Stimulated activated CD8-positive, alpha-beta memory T cell treated with anti-CD3 and anti-CD28 coated beads, Interleukin-15, amount 100 ng/mL, for 1 hour (primary cell): ENCODE measurements at places on chromosomes 16 and 17.

GRCh38 chr17:31856750-31857149 lies 2.3 kb downstream of the COPRS start:
- no peak for DNase-seq

DNA sequence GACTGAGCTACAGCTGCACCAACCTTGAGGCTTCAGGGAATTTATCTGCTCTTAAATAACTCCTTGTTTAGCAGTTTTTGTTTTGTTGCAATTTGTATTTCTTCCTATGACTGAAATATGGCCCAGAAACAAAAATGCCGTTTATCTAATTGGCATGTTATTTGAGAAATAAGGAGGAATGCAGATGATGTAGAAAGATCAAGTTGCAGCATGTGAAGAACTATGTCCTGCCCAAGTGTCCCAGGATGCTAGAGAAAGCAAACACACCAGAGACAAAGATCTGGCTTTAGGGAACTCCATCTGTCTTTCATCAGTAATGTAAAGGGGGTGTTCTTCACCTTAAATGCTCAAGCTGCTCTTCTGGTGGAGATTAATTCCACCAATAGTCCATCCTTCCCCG lies 29.7 kb downstream of the USP31 start:
- DNase-seq, result no peak

- DNase-seq, result no peak
Observed at GRCh38 chr16:46954562-46954961, 18.9 kb downstream of the DNAJA2 start.

- DNase-seq, result no peak
Observed at GRCh38 chr16:12321311-12321842, 344.8 kb downstream of the SNX29 start.

DNA sequence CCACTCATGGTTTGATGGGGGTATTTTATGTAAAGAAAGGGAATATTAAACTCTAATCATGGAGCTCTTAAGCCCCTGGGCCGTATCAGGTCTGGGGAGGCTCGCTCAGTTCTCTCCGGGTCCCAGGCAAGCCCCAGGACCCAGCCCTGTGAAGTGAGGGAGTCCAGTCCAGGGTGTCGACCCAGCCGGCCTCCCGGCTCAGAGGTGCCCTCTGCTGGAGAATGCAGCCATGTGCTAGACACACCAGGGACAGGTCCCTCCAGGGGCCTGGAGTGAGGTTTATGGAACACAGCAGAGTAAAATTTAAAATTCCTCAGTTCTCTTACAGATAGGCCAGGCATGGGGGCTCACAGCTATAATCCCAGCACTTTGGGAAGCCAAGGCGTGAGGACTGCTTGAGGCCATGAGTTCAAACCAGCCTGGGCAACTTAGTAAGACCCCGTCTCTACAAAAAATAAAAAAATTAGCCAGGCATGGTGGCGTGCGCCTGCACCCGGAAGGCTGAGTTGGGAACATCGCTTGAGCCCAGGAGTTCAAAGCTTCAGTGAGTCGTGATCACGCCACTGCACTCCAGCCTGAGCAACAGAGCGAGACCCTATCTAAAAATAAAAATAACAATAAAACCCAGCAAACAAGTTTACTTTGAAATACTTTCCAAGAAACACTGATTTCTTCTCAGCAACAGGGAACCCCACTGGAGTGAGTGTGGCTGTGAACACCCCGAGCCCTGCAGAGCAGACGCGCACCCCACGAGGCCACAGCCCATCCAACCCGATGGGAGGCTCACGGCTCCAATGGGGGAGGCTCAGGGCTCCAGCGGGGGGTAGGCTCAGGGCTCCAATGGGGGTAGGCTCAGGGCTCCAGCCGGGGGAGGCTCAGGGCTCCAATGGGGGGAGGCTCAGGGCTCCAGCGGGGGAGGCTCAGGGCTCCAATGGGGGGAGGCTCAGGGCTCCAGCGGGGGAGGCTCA lies 72.2 kb downstream of the ZNF778 start:
- DNase-seq, result peak; percentile 54

- DNase-seq, result no peak
Observed at GRCh38 chr16:81693744-81694303, 85.3 kb upstream of the PLCG2 start.

DNA sequence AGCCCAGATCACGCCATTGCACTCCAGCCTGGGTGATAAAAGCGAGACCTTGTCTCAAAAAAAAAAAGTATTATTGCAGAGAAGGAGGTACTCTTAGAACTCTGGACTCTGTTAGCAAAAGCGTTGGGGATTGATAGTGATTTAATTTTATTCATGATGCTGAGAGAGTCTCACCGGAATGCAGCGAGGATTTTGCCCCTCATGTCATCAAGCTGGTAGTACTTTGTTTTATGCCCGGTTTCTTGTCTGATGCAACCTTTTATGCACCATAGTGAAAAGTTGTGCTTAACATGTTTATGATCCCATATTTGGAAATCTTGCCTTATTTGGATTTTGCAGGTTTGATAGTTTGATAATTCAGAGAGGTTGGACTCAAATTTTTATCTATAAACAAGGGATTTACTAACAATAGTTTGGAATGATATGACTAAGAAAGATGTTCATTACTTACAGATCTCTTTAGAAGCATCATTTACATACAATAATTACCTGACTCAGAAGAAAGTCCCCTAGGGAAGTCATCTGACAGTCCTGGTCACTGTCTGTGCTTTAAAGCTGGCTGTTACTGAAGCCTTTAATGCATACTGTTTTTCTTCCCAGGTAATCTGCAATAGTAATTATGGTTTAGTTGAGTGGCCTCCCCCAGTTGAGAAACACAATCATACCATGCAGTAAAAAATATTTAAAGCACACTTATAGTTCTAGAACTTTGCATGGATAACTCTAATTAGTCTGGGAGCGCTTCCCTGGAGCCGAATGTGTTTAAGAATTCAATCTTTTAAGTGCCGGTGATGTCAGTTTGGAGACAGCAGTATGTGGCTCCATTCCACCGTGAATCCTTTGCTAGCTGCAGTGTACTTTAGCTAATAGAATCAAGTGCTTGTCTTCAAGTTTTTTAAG lies 120.9 kb downstream of the PRKCA start:
- DNase-seq, result no peak

GRCh38 chr17:726271-726919 lies 6.0 kb upstream of the TLCD3A start:
- no peak for DNase-seq

DNA sequence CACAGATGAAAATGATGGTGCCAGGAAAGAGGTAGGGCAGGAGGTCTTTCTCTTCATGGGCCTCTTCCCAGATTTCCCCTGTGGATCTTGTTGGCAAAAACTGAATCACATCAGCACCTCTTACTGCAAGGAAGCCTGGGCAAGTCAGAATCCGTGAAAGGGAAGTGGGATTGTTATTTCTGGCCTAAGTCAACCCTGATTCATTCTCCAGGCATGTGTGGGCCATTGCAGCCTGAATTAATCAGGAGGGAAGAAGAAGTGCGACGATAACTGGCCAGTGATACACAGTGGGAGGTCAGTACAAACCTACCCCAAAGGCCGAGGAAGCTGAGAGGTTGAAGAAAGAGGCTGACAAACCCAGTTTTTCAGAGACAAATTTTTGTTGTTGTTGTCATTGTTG lies 17.9 kb upstream of the NSMCE1 start:
- DNase-seq, result no peak

DNA sequence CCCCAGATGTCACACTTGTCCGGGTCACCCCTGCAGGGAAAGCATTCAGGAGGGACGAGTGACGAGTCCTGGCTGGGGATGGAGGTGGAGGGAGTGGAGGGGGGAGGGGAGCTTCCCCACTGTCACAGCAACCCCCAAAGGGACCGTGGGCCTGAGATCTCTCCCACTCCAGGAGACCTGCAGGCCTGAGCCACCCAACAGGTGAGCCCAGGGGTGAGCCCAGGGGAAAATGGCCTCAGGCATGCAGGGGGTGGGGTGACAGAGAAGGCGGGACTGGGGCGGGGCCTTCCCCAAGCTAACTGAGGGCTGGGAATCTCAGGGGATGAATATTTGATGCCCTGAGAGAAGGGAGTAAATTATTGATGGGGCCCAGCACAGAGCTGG lies 2.4 kb downstream of the USH1G start:
- no peak for DNase-seq

GRCh38 chr17:3927628-3928340 lies 11.5 kb upstream of the P2RX1 start:
- DNase-seq, result no peak

DNA sequence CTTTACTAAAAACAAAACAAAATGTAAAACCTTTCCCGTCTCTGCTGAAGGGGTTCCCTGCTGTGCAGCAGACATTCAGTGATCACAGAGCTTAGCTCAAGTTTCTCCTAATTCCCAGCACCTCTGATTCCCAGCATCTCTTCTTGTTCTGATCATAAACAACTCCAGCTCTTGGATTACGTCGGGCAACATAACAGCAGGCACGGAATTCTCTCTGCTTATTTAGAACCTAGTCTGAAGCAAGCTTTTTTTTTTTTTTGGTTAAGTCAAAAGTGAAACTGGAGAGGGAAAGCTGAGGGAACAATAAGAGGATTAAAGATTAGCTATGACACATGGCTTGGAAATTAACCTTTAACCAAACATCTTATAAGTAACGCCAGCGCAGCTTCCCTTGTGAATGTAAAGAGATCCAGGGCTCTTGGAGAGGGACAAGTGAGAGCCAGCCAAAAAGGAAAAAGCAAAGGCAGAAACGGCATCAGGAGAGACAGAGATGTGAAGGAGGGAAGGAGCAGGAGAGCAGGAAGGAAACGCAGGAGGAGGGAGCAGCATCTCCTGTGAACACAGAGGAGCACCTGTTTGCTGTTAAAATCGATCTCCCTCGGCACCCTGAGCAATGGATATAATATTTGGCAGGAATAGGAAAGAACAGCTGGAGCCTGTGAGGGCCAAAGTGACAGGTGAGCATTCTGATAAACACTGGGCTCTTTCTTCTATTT lies at the start of gene BCO1:
Gene BCO1, plus strand, starts transcription at position 394 of the 716 bp plus-strand sequence. Its CDS starts 220 bp downstream, at position 614.
- DNase-seq, result no peak

DNA sequence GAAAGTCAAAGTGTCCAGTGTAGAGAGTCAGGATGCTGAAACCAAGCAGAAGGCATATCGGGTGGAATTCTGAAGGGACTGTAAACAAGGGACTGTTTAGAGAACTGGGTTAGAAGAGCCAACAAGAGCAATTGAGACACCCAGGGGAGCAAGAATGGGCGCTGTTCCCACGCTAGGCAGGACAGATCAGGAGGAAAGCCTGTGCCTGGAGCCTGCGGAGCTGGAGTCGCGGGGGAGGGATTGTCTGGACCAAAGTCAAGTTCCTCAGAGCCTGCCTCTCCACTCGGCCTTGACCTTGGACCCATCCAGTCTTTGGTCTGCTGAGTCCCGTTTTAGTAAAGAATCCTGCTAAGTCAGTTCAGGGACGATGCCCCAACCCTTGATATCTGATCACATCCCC lies 14.7 kb upstream of the KLHL36 start:
- no peak for DNase-seq

DNA sequence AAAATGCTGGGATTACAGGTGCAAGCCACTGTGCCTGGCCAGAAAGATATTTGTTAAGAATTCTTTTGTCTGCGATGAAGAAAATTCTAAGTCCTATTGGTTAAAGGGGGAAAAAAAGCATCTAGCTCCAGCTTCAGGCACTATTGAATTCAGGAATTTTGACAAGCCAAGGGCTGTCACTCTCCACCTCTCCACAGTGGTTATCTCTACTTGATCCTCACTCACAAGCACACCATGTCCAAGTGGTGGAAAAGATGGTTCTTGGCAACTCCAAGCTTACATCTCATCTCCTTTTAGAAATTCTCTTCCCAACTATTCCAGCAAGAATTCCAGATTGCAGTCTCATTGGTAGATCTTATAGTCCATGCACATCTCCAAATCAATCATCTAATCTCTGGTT lies 7.1 kb downstream of the RBFOX1 start:
- no peak for DNase-seq

DNA sequence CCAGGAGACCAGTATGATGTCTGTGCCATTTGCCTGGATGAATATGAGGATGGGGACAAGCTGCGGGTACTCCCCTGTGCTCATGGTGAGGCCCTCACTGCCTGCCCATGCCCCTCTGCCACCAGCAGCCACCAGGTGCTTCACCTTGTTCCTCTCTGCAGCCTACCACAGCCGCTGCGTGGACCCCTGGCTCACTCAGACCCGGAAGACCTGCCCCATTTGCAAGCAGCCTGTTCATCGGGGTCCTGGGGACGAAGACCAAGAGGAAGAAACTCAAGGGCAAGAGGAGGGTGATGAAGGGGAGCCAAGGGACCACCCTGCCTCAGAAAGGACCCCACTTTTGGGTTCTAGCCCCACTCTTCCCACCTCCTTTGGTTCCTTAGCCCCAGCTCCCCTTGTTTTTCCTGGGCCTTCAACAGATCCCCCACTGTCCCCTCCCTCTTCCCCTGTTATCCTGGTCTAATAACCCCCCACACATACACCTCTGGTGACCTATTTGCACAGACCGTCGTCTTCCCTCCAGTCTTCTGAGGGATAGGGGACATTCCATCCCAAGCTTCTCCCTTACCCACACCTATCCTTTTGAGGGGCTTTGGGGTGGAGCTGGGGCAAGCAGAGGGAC lies 3.7 kb downstream of the PFN1 start:
- DNase-seq, result no peak
